CD4-positive, alpha-beta T cell treated with Interleukin-15 for 4 hours (primary cell): ENCODE measurements at places on chromosomes 5 and 9.

- no peak for DNase-seq
Measured at GRCh38 chr5:143170104-143170503, 233.4 kb downstream of the NR3C1 start.

DNA sequence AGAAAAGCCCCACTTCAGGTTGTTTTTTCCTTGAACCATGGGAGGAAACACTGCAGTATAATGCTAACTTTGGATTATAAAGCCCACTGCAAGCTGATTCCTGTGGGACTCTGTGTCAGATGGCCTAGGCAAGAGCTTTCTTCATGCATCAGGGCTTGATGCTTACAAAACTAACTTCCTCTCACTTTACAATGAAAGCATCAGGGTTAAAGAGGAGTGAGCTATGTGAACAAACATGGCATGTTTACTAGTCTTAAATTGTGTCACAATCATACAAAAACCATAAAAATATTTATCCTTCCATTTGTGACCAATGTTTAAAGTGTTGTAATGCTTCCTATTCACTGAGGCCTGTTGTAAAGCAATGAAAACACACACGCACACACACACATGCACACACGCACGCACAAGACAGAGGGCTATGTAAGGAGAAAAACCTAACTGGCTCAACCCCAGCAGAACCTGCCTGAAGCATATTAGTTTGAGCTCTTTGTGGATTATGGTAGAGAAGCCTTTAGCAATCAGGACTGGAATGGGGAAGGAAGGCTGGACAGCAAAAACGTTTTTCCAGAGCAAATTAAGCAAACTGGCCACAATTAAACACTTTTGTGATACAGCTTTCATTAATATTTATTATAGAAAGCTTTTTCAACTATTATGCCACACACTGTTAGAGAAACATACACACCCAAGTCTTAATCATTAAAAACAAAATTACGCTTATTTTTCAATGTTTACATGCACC is 122.2 kb downstream of the AUH start:
- no peak for DNase-seq

DNA sequence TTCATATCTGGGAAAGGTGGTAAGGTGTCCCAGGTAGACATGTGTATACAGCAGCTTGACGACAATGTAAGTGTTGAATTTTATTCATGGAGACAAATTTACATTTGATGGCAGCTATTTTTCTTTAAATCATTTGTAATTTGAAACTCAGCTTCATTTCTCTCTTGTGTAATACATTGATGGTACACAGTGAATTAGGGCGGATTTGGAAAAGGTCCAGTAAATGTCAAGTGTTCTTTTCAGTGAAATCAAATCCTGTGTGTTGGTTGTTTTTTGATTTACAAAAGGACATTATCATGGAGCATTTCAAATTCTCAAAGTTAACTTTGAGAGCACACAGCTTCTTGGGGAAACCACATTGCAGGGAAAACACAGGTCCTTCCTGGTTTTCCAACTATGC is 30.0 kb upstream of the PCSK1 start:
- no peak for DNase-seq

- DNase-seq, result no peak
Measured at GRCh38 chr5:148794275-148794674, 32.1 kb upstream of the ADRB2 start.

DNA sequence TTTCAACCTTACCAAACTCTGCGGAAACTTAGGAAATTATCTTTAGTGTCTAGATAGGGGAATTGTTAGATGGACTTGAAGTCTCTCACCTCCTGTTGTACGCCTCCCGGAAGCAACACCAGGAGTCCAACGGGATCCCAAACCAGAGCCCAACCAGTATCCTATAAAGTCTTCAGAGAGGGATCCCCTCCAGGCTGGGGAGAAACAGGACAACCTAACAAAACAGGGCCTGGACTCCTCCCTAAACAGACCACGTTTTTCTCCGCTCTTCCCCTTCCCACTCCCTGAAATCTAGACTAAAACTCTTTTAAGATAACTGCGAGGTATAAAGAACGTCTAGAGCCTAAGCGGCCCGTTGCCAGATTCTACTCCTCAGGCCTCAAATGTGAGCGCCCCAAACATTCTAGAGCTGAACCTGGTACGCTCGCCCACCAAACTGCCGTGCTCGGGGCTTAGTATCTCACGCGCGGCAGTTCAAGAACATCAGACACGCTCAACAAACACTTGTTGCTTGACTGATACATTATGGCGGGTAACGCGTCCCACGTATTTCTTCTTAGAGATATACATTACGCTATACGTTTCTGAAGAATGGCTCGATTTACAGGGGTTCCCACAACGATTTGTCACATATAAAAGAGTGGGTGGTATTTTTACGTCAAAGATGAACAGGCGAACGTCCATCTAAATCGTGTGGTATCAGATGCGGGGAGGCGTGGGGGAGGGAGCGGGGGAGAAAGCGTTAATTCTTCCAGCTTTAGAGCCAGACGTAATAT is 663 bp upstream of the SMIM27 start:
- DNase-seq, result peak; percentile 30

GRCh38 chr5:168447808-168448207 is 38.5 kb upstream of the RARS1 start:
- no peak for DNase-seq

DNA sequence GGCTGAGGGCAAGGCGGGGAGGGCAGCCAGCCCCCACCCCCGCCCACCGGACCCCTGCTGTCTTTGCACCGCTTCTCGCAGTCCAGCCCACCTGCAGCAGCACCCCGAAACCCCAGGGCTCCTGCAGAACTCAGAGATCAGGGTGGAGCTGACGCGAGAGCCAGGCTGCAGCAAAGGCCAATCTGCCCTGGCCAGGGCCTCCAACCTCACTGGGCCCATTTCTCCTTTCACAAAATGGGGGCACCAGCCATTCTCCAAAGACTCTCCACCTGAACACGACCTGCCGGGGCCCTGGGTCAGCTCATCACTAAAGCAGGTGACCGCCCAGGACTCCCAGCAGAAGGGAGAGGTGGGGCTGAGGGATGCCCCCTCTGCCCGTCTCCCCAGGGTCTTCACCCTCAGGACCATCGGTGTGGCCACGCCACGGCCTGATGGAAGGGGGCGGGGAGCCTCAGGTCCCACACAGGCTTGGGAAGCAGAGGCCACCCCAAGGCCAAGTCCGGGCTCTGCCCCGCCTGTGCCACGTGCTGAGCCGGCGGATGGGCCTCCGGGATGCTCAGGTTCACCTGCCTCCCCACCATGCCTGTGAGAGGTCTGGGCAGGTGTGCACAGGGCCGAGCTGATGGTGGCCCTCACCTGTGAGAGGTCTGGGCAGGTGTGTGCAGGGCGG is 13.1 kb downstream of the NACC2 start:
- no peak for DNase-seq

- peak; percentile 85 for DNase-seq
Measured at GRCh38 chr9:114653556-114654159, 3.9 kb downstream of the TEX53 start.

- no peak for DNase-seq
Measured at GRCh38 chr5:11851416-11851815, 52.8 kb downstream of the CTNND2 start.

- no peak for DNase-seq
Measured at GRCh38 chr5:135434591-135435466, 12.3 kb downstream of the DCANP1 start.

GRCh38 chr5:56699538-56699937 is 115.8 kb upstream of the MAP3K1 start:
- no peak for DNase-seq

- DNase-seq, result peak; percentile 57
Measured at GRCh38 chr9:126514037-126514821, 99.5 kb upstream of the LMX1B start.

DNA sequence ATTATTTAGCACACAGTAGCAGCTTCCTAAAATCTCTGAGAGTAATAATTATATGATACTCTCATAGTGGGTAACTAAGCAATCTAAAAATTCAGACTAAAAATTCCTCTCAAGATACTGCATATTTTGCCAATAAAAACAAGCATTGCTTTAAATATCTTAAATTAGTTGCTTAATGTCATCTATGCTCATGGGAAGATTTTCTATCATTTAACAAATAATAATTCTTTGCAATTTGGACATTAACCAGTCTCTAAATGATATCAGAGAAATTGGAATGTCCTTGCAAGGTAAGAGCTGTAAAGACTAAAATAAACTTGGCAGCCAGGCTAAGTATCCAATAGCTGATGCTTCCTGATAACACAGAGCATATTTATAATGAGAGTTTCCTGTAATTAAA is 221.8 kb downstream of the SNCAIP start:
- DNase-seq, result no peak
